Thymus (tissue), 14 donors: ENCODE measurements at places on chromosomes 4 and X.
A peak's percentile ranks its signal among the peaks of the same experiment; 100 is the strongest.

DNA sequence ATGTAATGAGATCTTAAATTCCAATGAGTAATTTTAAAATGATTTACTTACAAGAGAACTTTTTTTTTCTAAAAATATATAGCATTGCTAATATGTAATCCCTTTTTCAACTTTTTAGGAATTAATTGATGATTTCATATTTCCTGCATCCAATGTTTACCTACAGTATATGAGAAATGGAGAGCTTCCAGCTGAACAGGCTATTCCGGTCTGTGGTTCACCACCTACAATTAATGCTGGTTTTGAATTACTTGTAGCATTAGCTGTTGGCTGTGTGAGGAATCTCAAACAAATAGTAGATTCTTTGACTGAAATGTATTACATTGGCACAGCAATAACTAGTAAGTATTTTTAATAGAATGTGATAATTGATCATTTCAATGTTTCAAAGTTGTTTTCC, 113.2 kb downstream of the USP9X start:
- no peak for DNase-seq

DNA sequence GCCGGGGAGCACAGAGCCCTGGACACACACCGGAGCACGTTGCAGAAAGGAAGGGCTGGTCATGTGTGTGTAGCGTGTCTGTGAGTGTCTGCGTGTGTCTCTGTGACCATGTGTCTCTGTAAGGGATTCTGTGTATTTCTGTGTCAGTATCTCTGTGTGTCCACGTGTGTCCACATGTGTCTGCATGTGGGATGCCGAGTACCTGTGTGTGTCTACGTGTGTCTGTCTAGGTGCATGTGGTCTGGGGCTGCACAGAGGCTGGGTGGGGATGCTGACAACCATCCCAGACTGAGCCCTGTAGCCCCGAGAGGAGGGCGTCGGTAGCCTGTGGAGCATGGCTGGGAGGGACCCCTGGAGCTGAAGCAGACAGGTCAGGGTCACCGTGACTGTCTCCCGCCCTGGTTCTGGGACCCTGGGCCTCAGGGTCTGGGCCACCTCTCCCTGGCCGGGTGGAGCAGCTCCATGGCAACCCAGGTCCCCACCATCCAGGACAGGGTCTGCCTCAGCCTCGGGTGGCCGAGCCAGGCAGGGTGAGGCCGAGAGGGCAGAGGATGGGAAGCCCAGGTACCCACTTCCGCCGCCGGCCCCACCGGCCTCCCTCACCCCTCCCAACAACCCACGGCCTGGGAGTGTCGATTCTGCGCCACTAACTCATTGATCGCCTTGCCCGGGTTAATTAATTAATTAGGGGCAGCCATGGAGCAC, 122.7 kb downstream of the FAM53A start:
- no peak for DNase-seq

DNA sequence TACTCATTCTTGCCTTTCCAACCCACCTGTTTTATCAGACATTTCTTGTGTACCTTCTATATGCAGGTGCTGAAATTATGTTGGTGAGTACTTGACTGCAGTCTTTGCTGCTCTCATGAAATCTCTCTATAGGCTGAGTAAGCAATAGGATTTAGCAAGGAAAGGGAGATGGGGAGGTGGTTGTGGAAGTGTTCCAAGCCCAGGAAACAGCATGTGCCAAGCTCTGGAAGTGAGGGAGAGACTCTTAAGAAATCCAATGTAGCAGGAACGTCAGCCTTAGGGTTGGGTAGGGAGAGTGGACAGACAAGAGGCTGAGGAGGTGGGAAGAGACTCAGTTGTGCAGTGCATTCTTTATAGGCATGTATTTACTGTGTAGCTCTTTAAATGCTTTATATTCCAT, 5.6 kb downstream of the SEPTIN11 start:
- no peak for DNase-seq

GRCh38 chr4:47373709-47374108, 89.8 kb downstream of the COMMD8 start:
- DNase-seq = no peak

DNA sequence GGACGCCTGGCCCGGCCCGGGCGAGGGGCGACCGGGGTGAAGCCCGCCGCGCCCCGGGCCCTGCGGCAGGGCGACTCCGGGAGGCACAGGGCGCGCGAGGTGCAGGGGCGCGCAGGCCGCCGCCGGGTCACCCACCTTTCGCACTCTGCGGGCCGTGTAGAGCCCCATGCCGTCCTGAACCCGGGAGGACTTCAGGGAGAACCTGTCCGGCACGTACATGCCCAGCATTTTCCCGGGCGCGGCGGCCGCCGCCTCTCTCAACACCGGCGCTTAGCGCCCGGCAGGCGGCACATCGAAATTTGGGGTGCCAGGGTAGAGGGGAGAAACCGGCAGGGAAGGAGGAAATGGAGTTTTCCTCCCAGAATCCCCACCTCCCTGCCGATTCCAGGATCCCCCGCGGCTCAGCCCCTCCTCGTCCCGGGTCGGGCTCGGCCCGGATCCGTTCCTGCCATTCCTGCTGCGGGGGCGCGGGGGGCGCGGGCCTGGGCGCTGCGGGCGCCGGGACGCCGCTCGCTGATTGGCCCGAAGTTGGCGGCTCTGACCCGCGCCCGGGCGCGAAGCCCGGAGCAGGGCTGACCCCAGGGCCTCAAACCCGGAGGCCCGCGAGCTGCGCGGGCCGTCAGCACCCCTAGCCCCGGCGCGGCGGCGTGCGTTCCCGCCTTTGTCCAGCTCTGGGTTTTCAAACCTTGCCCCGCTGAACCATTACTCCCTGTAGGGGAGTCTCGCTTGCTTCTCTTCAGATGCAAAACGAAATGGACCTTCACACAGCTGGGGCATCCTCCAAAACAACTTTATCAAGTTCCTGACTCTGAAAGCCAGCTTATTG, at the start of gene PRDM5:
Gene PRDM5, minus strand, starts transcription at position 346 of the 826 bp plus-strand sequence. Its CDS starts 118 bp downstream, at position 228.
- DNase-seq = no peak

- no peak for DNase-seq
Measured at GRCh38 chr4:163666332-163666873, 171.9 kb downstream of the TMA16 start.

- no peak for DNase-seq
Measured at GRCh38 chr4:115260195-115260594, 146.8 kb upstream of the NDST4 start.

DNA sequence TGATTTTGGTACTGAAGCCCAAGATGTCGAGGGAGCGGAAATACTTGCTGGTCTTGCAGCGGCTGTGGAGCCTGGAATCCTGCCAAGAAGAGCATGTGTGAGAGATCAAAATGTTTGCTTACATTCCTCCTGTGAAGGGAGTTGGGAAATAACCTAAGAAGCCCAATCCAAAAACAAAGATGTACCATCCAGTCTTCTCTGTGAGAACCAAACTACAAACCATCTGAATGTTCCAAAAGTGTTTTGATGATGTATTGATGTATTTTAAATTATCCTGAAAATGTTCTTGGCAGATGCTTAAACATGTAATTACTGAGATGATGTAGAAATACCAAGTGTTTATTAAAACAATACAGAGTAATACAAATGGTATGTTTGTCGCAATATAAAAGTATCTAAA, 10.1 kb upstream of the ADH1A start:
- no peak for DNase-seq

- no peak for DNase-seq
Measured at GRCh38 chr4:40150932-40151331, 45.9 kb upstream of the RHOH start.

DNA sequence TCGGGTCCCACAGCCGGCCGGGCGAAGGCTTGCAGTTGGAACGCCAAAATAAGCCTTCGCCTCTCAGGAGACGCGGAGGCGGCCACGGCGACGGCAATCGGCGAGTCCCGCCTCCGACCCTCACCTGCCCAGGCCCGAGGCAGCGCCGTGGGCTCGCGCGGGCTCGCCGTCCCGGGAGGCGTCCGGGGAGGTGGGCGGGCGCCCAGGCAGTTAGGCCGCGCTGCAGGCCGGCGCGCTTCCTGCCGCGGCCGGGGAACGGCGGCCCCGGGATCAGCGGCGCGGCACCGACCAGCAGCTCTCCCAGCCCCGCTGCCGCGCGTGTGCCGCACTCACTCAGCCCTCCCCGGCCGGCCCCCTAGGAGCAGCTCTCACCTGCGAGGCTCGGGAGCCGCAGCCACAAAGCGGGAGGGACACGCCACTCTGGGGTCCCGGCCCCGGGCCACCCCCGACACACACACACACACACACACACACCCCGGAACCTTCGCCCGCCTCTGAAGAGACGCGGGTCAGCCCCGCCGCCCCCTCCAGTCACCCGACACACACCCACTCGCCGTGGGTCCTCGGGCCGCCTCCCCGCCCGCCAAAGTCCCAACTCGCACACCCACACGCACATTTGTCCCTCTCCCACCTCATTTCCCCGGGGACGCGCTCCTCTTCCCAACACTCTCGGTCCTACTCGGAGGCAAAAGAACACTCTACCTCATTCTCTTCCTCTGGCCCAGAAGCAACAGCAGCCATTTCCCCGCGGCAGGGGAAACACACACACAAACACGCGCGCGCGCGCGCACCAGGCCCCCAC, at the start of gene CNOT6L:
Gene CNOT6L, minus strand, starts transcription at position 767 of the 802 bp plus-strand sequence. Its CDS starts 60 bp downstream, at position 707.
- peak; percentile 89 for DNase-seq

GRCh38 chr4:4284827-4285618, 4.9 kb downstream of the LYAR start:
- DNase-seq = no peak

DNA sequence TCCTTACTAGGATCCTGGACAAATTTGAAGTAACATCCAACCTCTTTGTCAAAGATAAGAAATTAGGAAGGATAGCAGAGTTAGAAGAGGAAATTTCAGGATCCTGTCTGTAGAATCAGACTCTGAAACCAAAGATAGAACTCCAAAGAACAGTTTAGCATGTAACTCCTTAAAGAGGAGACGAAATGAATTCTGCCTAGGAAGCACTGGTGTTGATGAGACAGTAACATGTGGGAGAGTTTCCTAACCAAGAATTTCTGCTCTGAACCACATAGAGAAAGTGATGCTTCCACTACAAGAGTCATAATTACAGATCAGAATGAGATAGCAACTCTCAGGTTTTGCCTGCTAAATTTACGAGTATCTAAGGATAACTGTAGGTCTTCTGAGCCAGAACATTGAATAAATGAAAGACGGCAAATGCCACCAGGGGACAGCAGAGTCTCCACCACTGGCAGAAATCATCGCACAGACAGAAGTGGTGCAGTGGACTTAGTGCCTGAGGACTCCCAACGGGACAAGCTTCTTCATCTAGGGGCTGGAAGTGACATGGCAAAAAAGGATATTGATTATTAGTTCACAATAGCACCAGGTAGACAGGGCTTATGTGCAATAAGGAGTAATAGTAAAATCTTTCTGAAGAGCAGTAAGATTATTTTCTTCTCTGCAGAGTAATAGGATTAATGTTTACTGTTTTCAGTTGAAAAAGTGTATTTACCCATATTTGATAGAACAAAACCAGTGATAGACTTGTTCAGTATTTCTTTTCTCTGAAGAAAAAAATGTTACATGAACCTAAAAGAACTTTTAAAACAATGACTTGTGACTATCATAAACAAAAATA, 6.7 kb upstream of the PPID start:
- DNase-seq = no peak

- DNase-seq = no peak
Measured at GRCh38 chr4:79913581-79913980, 159.4 kb downstream of the ANTXR2 start.

- DNase-seq = no peak
Measured at GRCh38 chr4:142474398-142475087, 371.6 kb downstream of the INPP4B start.

GRCh38 chr4:145195167-145195952, 15.0 kb upstream of the OTUD4 start:
- DNase-seq = no peak

DNA sequence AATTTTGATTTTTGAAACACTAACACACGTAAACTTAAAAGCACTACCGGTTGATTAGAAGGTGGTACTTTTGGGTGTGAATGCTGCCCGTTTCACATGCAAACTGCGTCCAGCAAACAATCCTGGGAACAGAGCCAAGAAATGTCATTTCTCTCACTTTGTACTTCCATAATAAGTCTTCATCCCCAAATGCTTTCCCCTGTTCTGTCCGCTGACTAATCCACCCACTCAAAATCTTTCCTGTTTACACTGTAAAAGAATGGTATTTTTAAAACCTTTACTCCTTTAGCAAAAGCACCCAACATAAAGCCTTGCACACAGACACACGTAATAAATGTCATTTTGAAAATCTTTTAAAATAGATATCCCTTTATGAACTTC, 39.1 kb upstream of the PDLIM5 start:
- no peak for DNase-seq

DNA sequence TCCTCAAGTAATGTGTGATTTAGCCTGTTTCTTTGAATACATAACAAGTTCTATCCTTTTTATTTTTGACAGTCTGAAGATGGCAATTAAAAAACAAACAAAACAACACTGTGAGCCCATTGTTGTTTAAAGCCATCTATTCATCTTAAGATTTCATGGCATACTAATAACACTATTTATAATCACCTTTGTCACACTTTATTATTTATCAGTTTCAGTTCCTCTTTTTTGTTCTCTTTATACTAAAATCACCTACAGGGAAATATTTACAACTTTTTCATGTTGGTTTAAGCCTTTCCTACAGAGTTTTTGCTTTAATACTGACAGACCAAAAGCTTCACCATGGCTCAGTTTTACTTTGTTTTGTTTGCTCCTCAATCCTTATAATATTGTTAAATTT, 247.4 kb upstream of the CTSO start:
- DNase-seq = no peak

GRCh38 chrX:69552512-69552911, 48.4 kb downstream of the NALF2 start:
- no peak for DNase-seq

DNA sequence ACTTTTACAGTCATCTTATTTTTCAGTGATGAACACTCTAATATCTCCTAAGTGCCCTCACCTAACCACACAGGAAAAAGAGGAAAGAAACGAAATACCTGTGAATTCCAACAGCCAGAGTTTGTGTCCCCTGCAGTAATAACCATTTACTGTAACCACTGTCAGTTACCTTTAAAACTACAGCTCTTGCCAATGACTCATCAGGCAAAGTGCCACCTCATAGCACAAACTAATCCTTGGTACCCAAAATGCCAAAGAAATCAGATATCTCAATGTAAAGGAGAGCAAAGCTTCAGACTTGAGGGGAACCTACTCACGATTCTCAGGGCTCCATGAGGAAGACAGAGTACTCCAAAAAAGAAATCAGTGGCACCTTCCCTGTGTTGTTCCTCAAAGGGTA, 146.5 kb downstream of the NDST3 start:
- no peak for DNase-seq

DNA sequence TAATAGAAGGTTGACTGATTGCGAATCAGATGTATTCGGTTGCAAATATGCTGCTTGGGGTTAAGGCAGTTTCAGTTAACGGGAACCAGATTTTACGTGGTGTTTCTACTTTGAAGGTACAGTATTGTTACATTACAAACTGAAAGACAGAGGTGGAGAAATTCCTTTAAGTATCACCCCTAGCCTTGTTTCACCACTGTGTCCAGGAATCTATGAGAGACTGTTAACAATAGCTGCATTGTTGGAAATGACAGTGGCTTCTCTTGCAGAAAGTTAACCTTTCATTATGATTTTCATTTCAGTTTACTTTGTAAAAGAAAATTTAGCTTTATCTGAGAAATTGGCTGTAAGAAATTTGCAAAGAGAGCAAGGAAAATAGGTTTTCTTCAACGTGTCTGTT, 2.6 kb downstream of the CDKL5 start:
- DNase-seq = no peak
